Psoas muscle (tissue), 8 donors: ENCODE measurements at places on chromosomes 6 and 20.

GRCh38 chr6:37182736-37183590 is 13.0 kb downstream of the PIM1 start:
- DNase-seq: no peak

DNA sequence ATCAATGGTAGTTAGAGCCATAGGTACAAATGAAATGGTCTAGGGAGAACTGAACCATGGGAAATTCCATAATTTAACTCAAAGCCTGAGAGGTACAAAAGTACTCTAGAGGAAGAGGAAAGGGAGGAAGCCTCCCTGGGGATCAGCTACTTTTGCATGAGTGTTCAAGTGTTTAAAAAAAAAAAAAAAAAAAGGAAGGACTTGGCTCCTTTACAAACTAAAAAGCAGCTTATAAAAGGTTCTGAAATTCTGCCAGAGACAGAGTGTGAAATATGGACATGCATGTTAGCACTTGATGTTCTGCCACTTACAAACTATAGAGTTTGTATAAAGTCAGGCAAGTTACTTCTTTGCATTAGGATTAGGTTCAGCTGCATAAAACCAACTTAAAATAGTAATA is 290.0 kb downstream of the TBC1D7 start:
- no peak for DNase-seq

DNA sequence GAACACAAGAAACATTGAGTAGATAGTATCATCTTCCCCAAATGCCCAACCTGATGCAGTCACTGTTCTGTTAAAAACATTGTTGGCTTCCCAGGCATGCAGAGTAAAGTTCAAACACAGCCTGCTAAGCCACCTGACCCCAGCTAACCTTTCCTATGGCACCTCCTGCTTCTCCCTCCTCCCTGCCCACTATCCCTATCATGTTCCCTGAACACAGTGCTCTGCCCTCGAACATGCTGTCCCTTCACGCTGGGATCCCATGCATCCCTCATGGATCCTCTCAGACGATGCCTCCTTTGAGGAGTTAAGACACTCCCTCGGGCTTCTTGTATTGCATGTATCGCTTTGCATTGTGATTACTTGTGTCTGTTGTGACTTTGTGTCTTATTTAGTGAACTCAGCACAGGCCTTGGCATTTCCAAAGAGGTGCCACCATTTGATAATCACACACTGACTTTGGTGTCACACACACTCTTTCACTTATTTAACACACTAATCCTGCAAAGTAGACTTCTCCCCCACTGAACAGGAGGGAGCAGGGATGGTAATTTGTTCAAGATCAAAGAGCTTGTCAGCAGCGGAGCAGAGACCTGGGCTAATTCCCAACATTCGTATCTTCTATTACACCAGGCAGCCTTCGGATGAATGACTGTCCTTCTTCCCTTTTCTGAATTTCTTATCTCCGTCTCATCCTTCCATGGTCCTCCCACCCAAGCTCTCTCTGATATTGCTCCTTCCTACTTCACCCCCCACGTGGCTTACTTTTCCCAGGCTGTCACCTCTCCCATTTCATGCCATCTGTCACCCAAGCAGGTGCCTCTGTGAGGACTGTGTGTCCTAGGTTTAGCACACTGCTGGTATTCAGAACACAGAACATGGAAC is 28.3 kb upstream of the SMIM29 start:
- peak; percentile 85 for DNase-seq

- DNase-seq: no peak
Observed at GRCh38 chr20:10511170-10511508, 76.0 kb downstream of the SLX4IP start.

GRCh38 chr6:89694428-89694827 is 55.9 kb upstream of the LYRM2 start:
- DNase-seq: no peak
